ENCODE measurements at places on chromosomes 11 and 22.

DNA sequence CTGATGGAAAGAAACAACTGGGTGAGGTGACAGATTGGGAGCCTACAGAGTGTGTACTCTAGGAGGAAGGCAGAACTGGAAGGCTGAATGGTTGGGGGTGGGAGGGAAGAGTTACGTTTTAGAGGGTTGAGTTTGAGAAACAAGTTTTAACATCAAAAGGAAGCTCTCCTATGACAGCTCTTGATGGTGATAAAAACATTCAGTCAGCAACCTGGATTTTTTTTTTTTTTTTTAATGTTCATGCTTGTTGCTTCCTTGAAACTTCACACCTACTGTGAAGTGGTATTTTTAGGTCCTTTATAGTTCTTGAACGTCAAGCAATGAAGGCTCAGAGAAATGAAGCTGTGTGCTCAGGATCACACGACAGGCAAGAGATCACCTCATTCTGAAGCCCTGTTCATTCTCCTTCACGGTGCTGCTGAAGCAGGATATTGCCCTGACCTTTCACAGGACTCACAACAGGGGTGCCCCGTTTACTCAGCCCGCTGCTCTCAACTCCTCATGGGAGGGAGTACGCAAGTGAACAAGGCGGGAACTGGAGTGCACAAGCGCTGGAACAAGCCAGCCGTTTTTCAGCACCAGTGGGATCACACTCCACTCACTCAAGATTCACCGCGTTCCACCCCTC, 1.6 kb upstream of the TMEM109 start:
- peak; percentile 46 for DNase-seq

DNA sequence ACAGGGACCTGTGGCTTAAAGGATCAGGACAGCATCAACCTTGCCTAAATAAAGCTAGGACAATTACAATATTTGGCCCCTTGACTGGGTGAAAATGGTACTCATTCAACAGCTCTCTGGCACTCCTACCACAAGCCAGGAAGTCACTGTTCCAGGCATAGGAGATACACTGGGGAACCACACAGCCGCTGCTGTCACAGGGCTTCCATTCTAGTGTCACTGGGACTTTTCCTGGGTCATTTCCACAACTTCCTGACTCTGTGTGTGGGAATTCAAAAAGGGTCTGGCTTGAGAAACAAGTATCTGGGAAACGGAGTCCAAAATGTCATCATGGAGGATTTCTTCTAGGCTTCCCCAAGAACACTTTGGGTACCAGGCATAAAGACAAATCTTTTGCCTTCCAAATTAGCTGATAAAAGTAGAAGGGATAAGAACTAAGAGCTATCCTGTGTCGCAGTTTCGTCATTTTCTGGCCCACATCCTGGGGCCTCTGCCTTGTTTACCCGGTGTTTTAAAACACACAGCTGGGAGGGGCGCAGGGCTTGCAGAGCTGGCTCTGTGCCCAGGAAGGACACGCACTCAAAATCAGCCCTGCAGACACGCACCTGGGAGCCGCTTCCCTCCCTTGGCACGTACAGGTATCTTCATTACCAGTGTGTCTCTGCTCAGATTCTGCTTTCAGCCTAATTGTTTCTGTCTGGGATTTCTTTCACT, 38.0 kb downstream of the TMEM45B start:
- DNase-seq, result no peak

- no peak for DNase-seq
Observed at GRCh38 chr11:62104816-62105653, 18.8 kb upstream of the INCENP start.

- DNase-seq, result no peak
Observed at GRCh38 chr22:20528405-20528978, 21.1 kb downstream of the MED15 start.

GRCh38 chr11:1906181-1906580, 13.3 kb upstream of the TNNT3 start:
- no peak for DNase-seq

DNA sequence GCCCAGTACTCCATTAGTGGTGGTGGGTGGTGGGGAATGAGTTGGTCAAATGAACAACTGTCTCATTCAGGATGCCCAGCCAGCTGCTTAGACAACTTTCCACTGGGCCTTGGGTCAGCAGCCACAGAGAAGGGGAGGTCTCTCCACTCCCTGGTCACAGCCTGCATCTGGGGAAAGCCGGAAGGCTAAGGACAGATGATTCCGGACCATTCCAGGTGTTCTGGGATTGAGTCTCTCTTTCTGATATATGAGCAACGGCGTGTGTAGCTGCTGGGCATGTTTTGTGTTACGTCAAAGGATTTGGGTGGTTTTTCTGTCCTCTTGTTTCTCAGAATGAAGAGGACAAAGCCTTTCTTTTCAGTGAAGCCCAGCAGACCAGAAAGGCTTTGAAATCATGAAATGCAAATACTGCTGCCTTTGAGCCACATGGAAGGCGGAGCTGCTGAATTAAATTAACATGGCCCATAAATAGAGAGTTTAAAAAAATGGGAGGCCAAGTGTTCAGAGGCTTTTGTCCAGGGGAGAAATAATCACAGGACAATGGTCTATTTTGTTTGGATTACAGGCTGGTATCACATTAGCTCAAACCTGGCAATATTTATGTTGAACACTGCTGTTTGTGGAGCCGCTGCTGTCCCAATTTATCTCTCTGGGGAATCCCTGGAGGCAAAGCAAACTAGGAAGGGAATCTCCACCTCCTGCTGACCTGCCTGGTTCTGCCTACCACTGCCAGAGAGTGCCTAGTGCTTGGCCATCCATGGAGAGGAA, 234.4 kb upstream of the E2F8 start:
- no peak for DNase-seq

- DNase-seq, result no peak
Observed at GRCh38 chr11:79487412-79487811, 46.6 kb upstream of the TENM4 start.

GRCh38 chr11:6401464-6401863, 11.2 kb downstream of the SMPD1 start:
- DNase-seq, result no peak

All from immature natural killer cell (primary cell).